ENCODE measurements at places on chromosomes 2 and 18.

- DNase-seq = no peak
Measured at GRCh38 chr18:31562726-31563125, 29.0 kb upstream of the TTR start.

- DNase-seq = no peak
Measured at GRCh38 chr2:232142049-232142448, 180.5 kb downstream of the DIS3L2 start.

GRCh38 chr2:121999264-121999663 is 243.8 kb downstream of the TSN start:
- no peak for DNase-seq

- DNase-seq = no peak
Measured at GRCh38 chr2:151619337-151619989, 114.8 kb downstream of the NEB start.

DNA sequence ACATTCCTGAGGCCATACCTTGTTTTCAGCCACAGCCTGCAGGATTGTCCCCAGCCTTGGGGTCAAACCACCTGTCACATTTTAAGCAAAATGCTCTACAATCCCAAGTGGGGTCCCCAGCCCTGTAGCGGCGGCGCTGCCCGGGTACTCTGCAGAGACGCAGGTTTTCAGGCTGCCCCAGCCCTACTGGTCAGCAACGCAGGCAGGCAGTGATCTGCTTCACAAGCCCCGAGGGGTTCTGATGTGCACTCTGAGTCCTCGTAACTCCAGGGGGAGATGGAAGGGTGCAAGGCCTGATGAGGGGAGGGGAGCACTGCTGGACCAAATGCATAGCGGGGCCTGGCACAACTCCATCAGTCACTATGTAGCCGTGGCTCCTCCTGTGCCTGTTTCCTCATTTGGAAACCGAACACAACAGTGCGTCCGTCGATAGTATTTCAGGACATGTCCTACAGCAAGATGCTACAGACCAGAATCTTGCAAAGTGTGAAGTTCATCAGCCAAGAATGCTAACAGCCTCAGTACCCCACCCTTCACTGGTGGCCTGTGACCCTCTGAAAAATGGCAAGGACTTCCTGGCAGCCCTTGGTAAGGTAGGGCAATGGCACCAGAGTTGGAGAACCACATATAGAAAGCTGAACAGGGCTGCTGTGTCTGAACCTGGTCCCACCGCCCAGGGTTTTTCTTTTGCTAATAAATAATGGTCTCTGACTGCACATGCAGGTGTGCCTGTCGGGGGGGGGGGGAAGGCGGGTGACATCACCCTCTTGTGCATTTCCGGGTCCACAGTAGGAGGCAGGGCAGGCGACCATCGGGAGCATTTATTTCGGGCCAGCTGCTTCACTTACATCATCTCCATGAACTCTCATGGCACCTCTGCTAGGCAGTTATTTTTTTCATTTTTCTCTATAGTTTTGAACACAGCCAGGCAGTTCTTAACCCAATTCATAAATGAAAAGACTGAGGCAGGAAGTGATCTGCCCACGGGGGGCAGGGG is 50.6 kb upstream of the TFCP2L1 start:
- no peak for DNase-seq

- DNase-seq = peak; percentile 50
Measured at GRCh38 chr2:29765721-29766120, 155.7 kb downstream of the ALK start.

DNA sequence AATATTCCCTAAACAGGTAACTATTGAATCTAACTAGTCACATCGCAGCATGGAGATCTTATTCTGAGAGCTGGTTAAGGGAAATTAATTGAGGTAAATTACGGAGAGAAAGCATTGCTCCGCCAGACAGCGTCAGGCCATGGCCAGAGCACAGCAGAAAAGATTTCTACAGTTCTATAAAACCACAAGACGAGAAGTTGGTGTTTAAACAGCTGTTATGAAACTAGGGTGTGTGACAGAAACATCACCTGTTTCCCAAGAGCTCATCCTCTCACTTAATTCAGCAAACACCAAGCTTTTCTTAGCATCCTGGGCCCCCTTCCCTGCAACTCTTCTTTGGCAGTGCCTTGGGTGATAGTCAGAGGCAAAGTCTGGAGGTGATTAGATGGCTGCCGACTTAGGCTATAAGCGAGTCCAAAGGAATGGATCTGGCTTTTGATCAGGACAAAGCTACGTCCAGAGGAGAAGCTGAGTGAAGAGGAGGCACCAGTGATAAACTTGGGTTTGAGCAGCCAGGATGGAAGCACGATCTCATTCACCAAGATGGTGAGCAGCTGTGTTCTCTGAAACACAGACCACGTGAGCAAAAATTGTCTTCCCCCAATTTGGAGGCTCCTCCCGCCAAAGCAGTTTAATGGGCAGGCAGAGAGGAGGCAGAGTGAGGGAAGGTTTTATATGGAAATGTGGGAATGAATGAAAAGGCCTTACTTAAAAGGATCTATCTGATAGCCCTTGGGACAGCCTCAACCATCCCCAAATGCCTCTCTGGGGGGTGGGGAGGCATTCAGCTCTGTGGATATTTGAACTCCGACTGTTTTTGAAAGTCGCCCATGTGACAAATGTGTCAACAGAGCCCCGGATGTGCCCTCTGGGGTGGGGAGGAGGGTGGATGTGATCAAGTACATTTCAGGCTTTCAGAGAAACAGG is 57.8 kb downstream of the PKDCC start:
- DNase-seq = no peak

- no peak for DNase-seq
Measured at GRCh38 chr2:167057446-167057845, 169.2 kb downstream of the XIRP2 start.

DNA sequence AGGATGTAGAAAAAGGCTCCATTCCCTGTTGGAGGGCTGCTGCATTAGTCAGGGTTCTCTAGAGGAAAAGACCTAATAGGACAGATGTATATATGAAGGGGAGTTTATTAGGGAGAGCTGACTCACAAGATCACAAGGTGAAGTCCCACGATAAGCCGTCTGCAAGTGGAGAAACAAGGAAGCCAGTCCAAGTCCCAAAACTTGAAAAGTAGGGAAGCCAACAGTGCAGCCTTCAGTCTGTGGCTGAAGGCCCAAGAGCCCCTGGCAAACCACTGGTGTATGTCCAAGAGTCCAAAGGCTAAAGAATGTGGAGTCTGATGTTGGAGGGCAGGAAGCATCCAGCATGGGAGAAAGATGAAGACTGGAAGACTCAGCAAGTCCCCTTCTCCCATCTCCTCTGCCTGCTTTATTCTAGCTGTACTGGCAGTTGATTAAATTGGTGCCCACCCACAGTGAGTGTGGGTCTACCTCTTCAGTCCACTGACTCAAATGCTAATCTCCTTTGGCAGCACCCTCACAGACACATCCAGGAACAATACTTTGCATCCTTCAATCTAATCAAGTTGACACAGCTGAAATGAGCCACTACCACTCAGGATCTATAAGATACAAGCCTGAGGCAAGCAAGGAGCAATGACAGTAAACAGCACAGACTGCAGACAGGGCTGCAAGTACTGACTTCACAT is 30.0 kb upstream of the ATG16L1 start:
- no peak for DNase-seq

DNA sequence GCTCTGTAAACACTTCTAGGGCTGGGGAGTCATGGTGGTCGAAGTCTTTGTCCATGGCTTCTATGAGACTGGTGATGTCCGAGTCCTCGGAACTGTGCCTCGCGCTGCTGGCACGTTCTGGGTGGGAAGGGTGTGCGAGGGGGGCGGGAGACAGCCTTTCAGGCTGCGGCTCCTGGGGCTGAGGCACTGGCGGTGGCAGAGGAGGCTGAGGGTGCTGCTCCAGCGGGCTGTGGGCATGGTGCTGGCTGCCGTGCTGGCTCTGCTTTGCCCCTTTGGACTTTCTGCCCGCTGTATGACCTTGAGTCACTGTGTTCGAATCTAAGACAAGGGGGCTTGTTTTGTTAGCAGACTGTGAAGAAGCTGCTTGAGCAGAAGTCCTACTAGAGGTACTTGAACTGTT is 79.0 kb downstream of the ZAP70 start:
- no peak for DNase-seq

GRCh38 chr18:8403713-8404112 is 205.5 kb upstream of the RAB12 start:
- DNase-seq = no peak

GRCh38 chr18:45715212-45715780 is 8.7 kb upstream of the SLC14A1 start:
- no peak for DNase-seq

GRCh38 chr2:67649331-67650261 is 252.5 kb downstream of the ETAA1 start:
- peak; percentile 69 for DNase-seq

DNA sequence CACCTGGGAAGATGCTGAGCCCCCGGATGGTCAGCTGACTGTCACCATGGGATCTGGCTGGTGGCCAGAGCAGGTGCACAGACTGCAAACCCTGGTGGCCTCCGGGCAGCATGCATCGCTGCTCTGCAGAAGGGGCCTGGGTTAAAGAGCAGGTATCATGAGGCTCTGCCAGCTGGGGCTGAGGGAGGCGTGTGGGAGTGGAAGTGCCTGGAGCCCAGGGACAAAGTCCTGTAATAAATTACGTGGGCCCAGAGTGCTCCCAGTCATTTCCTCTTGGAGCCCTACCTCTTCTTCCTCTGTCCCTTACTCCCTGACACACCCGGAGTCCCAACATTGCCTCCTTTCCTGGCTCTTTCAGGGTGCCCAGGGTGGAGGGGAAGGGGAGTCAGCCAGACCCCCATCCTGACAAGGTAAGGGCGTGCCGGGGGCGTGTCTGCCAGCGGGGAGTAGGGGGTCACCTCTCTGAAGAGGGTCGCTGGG is at the start of gene MYO7B:
Gene MYO7B (plus strand): TSS at position 262 of the 480 bp plus-strand sequence. CDS start 24,040 bp downstream, outside the sequence.
- no peak for DNase-seq

- no peak for DNase-seq
Measured at GRCh38 chr2:240989451-240990265, 8.8 kb upstream of the SNED1 start.

DNA sequence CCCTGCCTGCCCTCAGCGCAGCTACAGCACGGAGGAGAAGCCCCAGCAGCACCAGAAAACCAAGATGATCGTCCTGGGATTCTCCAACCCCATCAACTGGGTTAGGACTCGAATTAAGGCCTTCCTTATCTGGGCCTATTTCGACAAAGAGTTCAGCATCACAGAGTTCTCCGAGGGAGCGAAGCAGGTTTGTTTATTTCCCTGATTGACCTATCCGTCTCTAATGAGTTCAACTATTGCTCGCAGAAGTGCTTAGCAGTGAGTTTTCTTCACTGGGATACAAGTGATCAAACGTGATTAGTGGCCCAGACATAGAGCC is 639 bp downstream of the MAIP1 start:
- DNase-seq = no peak

DNA sequence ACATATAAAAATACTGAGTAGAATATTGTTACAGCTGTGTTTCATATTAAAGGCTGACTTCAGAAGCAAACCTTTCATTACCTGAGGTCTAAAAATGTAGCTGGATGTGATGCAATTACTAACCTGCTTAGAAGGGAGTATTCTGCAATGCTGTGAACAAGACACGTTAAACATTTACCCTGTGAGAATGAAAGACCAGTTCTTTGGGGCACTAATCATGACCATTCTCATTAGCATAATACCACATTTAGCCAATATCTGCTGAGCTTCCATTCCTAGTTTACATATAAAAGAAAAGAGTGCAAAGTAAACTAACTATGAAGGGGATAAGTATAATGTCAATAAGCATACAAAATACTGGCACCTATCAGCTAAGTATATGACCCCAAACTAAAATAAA is 784.0 kb upstream of the KLHL29 start:
- no peak for DNase-seq

DNA sequence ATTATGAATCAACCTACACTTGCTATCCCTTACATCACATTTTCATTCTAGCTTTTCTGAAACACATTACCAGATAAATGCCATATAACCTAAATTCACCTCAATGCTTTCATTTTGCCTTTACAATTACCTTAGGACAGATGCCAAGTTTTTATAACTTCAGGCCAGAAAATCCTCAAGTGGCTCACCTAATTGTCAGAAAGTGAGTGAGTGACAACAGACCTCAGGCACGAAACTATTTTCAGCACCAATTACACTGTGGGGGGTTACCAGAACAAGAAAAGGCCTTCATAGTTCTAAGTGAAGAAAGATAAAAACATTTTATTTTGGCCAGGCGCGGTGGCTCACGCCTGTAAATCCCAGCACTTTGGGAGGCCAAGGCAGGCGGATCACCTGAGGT is 52.3 kb upstream of the ST8SIA5 start:
- DNase-seq = no peak

DNA sequence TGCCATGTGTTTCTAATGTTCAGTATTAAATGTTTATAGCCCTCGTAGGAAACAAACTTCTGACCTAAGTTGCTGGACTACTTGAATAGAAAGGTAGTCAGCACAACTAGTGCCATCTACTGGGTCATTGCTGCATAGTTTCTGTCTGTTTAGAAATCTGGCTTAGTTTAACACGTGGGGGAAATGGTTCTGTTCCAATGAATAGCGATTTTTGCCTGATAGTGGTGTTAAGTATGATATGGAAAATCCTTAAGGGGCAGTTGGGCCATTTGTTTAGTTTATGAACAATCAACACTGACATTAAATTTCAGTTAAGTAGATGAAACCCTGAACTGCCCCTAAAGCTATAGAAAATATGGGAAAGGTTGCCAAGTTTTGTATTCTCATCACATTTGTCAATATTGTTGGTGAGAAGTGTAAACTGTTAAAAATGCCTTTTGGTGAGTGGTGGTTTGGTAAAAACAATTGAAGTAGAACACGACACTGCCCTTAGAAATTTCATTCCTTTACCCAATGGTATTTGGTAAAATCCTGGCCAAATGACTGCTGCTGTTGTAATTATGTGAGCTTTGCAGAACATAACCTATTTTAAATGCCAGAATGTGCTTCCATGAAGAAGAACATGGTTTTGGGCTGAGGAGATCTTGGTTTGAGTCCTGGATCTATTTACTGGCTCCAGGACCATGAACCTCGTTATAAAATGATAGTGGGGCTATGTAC is 13.2 kb downstream of the NABP1 start:
- no peak for DNase-seq

DNA sequence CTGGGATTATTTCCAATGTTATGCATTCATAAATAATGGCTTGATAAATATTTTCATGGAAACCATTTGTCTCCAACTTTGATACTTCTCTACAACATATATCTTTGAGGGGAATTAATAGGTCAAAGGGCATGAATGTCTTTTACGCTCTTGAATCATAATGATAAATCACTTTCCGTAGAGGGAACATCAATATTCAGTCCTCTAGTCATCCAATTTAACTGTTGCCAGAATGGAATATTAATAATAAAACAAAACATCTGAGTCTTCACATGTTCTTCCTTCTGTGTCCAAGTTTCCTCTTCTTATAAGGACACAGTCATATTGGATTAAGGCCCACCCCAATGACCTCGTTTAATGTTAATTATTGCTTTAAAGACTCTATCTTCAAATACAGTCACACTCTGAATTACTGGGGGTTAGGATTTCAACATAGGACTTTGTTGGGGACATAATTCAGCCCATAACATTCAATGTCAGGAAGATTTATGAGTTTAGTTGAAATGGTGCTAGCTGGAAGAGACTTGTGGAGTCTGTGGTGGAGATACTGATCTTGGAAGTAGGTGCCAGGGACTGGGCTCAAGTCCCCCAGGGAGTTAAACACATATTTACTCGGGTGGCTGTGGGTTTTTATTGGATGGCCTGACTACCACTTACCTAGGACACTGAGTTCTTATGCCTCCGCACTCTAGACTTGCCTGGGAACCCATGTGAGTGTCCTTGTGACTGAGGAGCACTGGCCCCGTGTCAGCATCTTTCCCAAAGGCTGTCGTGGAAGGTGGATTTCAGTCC is 85.0 kb upstream of the SEC11C start:
- no peak for DNase-seq
